ENCODE measurements at places on chromosomes 11 and 22.

GRCh38 chr22:46998331-46998730, 235.9 kb downstream of the TBC1D22A start:
- DNase-seq: no peak

GRCh38 chr22:22933100-22933806, 45.6 kb downstream of the IGLL5 start:
- DNase-seq: no peak

DNA sequence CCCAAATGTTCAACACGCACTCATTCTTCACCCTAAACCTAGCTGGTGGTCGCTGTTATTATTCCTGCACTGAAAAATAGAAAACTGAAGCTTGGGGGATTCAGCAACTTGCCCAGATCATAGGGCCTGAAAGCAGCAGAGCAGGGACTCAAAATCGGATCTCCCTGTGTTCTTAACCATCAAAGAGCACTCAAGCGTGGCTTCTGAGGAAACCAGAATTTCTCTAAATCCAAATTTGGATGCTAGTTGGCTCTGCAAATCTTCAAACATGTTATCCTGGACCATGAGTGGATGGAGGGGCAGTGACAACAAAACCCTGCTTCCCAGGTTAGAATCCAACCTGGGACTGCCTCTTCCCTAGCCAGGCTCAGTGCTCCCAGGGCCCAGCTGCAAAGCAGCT, 11.6 kb upstream of the ARAP1 start:
- no peak for DNase-seq

DNA sequence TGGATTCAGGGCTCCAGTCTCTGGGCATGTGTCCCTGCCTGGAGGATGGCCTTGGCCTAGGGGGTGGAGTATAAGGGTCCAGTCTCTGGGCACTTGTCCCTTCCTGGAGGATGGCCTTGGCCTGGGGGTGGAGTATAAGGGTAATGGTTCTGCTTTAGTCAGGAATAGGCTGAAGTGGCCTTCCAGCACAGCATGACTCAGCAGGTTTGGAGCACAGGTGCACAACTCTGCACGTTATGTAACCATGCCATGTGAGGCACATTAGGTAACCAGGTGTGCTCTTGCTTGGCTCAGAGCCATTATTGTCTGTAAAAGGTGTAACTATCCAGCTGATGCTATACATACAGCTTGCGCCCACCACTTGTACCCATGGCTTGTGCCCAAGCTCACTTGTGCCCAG, 48.4 kb upstream of the POLD3 start:
- no peak for DNase-seq

DNA sequence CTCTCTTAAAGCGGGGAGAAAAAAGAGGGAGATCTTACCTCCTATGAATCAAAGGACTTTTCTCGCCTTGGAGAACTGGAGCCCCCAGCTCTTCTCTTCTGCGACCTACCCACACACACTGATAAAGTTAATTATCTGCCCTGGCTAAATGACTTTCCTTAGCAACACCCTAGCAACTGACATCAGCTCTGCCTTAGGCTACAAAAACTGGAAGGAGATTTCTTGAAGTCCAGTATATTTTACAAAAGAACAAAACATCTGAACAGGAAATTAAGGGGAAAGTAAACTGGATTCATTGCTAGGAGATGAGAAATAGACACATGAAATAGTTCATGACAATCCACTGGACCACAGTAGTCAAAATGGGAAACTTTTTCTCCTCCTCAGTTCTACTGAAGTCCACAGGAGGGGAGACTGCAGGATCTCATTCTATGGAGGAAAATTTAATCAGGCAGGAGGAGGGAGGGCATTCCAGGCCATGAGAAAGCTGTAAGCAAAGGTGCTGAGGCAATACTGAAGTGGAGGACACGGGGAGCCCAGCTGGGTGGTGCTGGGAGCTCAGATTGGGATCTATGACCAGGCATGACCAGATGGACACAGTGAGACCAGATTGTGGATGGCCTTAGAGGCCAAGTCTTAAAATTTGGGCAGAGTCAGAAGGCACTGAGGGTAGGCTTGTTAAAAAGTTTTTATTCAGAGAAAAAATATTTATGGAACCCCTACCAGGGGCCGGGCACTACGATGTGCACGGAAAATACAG, 3.7 kb upstream of the SPON1 start:
- DNase-seq: no peak

DNA sequence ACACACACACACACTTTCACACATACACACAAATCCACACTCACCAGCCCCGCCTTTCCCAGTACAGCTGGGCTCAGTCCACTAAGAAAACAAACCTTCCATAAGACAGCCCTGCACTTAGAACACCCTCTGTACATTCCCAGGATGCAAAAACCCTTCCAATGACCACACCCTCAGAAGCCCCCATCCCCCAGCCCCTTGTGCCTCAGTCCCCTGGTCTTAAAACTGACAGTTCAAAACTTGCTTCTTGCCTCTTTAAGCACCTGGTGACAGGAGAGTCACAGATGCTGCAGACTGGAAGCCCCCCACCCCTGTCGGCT, 23.0 kb downstream of the APLNR start:
- peak; percentile 52 for DNase-seq

GRCh38 chr11:107676336-107677057, 35.4 kb downstream of the SLN start:
- DNase-seq: peak; percentile 39

DNA sequence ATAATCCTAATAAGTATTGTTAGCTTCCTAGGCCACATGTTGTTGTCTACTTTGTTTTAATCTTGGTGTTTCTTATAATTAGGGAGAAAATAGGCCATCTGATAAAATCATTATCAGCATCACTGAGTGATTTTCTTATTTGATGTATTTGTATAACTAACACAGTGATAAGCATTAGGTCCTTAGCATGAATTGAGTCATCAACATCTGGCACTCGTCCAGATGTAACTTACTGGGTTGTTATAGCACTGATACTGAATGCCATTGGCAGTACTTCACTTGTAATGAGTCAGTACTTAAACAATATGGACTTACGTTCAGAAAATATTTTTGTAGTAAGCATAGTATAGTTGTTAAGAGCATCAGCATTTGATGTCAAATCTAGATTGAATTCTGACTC, 16.2 kb downstream of the API5 start:
- no peak for DNase-seq

- DNase-seq: no peak
These were observed 137.8 kb upstream of the UBASH3B start for GRCh38 chr11:122517403-122518379.

All from muscle of leg (tissue), 16 donors.